ENCODE measurements at places on chromosomes 3 and 15. TPM values are rescaled to one million over a fixed set of nuclear protein-coding genes. Genes with fewer than 3 reads are reported as not detected.

Gene EXD1
- not detected for polyA plus RNA-seq

Gene P3H2
- polyA plus RNA-seq = 359 TPM

Gene MUC20
- 1.5 TPM for polyA plus RNA-seq

Gene GCSAM
- 0.13 TPM for polyA plus RNA-seq

Gene EMC7
- 63.6 TPM for polyA plus RNA-seq

Gene FAM3D
- not detected for polyA plus RNA-seq

Gene JAGN1
- polyA plus RNA-seq = 54.0 TPM

Gene GYG1
- 58.4 TPM for polyA plus RNA-seq

Gene MCF2L2
- 0.39 TPM for polyA plus RNA-seq

Gene RAD18
- 2.9 TPM for polyA plus RNA-seq

Gene PPM1L
- 2.2 TPM for polyA plus RNA-seq

Gene TMC3
- polyA plus RNA-seq = not detected

GRCh38 chr15:43266834-43267233, at the start of gene TGM5:
TSS of gene TGM5 (minus strand) at chr15:43266928. CDS start at chr15:43266849, 79 bp downstream.
- DNase-seq = no peak

GRCh38 chr3:156304406-156304805, 184.0 kb downstream of the KCNAB1 start:
- DNase-seq = no peak

GRCh38 chr15:82398785-82399184, 30.8 kb upstream of the GOLGA6L9 start:
- no peak for DNase-seq

DNA sequence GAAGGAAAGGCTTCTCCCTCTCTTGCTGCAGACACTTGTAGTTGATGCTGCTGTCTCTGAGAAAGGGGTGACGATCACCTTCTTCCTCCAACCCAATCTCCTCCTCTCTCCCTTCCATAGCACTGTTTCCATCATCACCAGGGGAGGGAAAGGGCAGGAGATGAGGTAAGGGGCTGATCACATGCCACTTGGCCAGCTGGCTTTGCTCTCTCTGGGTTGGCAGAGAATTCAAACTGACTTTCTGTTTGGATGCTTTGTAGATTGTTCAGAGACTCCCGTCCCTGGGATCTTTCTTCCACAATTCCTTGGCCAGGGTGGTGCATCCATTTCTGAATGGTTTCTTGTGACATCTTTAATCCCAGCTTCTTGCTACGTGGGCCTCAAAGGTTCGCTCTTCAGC, 43.2 kb upstream of the ZNF148 start:
- DNase-seq = no peak

GRCh38 chr15:40281801-40282146, 1.1 kb downstream of the ANKRD63 start:
- DNase-seq = no peak

GRCh38 chr3:111584744-111585143, 10.4 kb downstream of the ZBED2 start:
- no peak for DNase-seq

DNA sequence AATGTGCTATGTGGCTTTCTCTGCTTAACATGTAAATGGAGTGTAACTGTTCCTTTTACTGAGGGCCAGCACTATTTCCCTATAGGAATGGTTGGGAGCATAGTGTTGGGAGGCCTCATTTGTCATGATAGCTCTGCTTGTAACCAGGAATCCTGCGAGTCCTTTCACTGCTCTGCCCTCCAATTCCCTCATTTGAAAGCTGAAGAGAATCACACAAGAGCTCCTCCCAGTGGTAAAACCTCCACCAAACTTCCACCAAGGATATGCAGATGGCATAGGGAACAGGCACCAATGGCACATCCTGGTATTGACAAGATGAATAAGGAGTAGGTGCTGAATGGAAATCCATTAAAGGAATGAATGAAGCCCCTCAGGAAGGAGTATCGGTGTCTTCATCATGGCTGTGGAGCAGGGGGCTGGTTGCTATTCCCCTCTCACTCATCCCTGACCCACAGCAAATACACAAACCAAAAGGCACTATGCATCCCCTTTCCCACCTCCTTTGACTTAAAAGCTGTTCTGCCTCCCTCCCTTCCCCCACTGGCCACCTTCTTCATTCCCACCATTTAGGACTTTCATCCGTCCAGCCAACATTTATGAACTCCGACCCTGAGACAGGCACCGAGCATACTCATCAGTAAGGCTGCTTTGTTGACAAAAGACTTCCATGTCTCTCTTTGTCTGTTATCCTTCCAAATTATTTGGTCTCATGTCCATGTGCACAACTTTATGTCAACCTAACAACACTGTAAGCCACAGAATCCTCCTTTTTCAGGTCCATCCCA, 560.8 kb downstream of the FOXP1 start:
- no peak for DNase-seq

GRCh38 chr3:124297062-124297980, 305.4 kb upstream of the ROPN1 start:
- no peak for DNase-seq

- no peak for DNase-seq
Measured at GRCh38 chr3:16928386-16929132, 43.8 kb downstream of the PLCL2 start.

DNA sequence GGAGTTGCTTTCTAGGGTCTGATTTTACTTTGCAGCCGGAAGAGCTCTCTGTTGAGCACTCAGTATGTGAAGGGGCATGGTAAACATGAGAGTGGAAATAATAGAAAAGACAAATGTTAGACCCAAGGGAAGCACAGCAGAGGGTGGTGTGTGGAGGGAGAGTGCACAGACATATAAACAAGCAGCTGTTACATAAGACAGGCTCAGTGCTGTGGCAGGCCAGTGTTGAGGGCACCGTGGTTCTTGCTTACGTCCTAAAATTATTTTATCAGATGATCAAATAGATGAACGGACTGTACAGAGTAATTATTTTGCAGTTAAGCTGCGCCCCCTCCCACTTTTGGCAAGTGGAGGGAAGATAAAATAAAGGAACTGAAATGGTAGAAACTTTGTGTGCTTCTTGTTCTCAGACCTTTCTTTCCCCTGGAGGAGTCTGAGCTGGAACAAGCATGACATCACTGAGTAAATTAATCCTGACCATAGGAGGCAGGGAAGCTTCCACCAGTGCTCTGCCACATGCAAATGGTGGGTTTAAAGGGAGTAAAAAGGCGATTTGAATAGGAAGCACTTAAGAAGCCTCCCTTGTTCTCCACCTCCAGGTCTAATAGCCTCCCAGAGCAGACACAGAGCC, 205.6 kb downstream of the IL20RB start:
- no peak for DNase-seq

GRCh38 chr3:161838021-161838420, 341.4 kb downstream of the OTOL1 start:
- no peak for DNase-seq

- DNase-seq = peak; percentile 34
Measured at GRCh38 chr3:128878556-128879124, 780 bp upstream of the ACAD9 start.

- no peak for DNase-seq
Measured at GRCh38 chr15:57509965-57510364, 81.7 kb upstream of the MYZAP start.

DNA sequence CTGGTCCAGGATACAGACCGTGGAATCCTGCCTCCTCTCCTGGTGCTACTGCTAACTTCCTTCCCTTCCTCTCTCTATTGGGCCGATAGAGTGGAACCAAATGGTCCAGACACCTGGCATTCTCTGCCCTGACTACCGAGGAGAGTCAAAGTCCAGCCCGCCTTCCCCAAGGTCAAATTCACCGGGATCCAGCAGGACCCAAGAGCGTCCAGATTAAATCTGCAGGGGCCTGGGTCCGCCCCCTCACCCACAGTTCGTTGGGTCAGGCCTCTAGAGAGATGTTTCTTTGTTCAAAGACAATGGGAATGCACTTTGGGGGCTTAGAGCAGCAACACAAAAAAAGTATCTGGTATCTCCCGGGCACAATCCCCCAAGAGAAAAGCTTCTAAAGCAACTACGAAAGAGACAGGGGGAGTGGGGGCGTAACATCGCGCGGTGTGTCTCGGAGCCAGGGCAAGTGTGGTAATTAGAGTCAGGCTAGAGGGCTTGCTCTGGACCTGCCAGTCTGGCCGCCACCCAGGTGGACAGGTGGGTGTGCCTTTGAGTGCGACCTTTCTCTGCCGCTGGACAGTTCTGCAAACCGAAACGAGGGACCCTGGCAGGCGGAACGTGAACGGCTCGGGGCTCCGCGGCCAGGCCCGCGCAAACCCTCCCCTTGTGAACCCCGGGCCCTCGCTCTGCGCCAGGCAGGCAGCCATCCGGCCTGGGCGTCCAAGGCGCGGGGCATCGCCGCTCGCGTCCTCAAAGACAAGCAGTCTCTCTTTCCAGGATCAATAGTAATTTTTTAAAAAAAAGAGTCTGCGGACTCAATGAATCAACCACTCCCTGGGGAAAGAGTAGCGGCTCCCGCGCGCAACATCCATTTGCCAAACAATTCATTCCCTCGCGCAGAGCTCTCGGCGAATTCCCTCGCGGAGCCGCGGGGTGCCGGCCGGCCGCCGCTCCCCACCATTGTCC, 806 bp downstream of the KLHL25 start:
- DNase-seq = peak; percentile 45

GRCh38 chr3:195462308-195462610, 19.4 kb upstream of the ACAP2 start:
- DNase-seq = no peak

DNA sequence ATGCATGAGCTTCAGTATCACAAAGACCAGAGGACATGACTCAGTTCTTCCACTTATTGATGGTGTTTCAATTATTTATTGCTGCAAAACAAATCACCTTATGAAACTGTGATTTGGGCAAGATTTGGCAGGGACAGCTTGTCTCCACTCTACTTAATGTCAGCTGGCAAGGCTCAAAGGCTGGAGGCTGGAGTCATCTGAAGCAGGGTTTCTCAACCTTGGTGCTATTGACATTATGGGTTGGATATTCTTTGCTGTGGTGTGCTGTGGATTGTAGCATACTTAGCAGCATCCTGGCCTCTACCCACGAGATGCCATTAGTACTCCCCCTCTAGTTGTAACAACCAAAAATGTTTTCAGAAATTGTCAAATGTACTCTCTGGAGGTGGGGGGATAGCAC, 138.8 kb upstream of the PEX5L start:
- DNase-seq = no peak

DNA sequence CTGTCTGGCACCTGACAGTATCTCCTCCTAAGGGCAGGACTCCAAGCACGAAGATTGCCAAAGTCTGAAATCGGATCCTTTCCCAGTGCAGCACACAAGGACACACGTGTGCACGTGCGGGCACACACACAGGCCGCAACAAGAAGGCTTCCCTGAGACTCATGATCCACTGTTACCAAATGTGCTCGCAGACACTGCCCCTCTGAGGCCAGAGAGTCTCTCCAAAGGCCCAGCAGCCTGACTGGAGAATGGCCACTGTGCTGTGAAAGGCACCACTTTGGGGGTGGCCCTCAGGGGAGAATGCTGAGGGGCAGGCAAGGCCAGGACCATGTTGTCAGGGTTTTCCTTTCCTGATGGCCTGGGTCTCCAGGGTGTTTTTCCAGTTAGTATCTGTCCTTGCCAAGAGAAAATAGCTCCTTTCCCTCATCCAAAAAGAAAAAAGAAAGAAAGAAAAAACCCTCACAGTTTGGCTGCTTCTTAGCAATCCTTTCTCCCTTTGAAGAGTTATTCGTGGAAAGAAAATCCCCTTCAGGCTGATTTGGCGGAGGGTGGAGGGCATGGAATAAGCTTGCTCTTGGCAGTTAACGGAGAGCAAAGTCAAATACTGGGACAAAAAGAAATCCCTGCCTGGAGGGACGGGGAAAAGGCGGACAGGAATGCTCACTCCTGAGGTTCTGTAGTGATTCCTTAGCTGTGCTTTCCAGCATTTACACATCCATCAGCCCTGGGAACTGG, 112.2 kb upstream of the ETV5 start:
- no peak for DNase-seq

- DNase-seq = no peak
Measured at GRCh38 chr3:54826251-54826691, 101.6 kb downstream of the LRTM1 start.

DNA sequence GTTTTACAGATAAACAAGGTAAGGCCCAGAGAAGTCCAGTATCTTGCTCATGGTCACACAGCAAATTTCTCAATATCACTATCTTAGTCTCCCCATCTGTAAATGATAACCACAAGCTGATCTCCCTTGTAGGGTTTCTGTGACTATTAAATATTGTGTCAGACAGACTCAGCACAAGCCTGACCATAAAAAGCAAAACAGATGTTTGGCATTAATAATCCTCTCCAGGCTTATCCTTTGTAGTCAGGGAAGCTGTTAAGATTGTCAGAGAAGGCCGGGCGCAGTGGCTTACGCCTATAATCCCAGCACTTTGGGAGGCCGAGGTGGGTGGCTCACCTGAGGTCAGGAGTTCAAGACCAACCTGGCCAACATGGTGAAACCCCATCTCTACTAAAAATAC, 173.2 kb upstream of the PRICKLE2 start:
- DNase-seq = no peak

GRCh38 chr15:79403501-79403900, 28.6 kb upstream of the MINAR1 start:
- DNase-seq = no peak

DNA sequence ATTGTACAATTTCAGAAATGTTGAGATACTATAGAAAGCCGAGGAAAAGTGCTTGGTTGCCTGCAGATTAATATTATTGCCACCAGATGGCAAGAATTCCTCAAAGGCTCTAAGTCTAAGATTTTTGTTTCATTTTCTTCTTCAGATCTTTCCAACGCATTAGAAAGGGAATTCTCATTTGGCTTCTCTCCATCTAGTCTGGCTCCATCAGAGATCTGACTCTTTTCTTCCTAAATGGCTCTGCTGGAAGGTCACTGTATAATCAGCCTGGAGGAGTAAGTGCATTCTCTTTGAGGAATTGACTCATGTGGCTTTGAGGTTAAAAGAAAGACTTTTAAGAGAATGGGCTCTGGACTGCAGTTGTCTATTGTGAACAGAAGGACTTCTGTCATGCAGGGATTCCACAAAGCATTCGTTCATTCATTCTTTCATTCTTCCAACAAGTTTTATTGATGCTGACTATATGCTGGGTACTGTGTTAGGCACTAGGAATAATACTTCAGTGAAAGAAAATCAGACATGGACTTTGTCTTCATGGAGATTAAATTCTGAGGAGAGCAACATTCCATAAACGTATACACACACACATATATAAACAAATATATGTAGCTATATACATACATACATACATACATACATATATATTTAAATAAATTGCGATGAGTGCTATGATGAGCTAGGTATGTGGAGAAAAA, 55.3 kb downstream of the SLC28A2 start:
- DNase-seq = no peak

GRCh38 chr3:11452312-11452711, 180.1 kb downstream of the ATG7 start:
- DNase-seq = no peak

GRCh38 chr3:128174675-128175590, 21.7 kb downstream of the EEFSEC start:
- no peak for DNase-seq

- DNase-seq = no peak
Measured at GRCh38 chr3:188667926-188668325, 503.8 kb upstream of the TPRG1 start.

DNA sequence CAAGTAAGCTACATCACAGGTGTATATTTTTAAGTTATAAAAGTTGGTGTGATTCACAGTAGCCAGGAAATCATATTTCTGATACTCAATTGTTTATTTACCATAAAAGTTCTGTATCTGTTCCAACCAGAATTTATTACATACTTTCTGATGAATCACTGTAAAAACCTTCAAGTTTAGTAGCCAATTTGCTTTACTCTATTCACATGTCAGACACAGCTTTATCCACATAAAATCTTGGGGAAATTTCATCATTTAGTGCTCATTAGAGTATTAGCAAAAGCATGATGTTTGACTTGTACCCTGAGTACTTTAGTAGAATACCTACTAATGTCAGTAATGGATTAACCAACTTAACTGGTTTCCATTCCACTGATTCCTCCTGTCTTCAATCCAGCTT, 249.8 kb downstream of the POLQ start:
- no peak for DNase-seq

GRCh38 chr3:21273259-21274025, 477.6 kb downstream of the ZNF385D start:
- no peak for DNase-seq

Data from ovary (tissue), 10 donors.